ENCODE measurements at places on chromosomes 16 and 17.

- DNase-seq = no peak
These were observed 6.2 kb downstream of the SLC12A3 start for GRCh38 chr16:56871172-56871593.

DNA sequence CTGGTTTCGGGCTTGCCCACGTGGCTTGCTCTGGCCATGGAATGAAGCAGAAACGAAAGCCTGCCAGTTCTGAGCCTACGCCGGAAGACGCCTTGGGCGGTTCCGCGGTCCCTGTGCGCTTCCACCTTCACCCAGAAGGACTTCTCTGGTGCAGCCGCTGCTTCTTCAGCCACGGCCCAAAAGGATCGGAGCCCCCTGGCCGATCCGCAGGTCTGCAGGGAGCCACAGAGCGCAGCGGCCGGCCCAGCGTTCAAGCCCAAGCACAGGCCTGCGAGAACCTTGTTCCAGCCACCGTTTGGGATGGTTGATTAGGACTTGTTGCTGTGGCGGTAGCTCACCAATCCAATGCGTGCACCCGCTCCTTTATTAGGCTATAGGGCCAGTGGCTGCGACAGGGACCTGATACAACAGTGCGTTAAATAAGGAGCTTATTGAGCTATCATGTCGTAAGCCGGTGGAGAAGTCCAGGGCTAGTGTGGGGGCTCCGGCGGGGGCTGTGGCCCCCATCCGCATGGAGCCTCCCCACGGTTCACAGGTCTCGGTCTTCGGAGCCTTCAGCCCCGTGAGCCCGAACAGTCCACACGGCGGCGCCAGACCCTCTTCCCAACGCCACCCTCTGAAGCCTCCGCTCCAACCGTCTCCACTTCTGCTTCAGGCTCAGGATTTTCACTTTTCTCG, 10.2 kb upstream of the MPP2 start:
- DNase-seq = no peak

DNA sequence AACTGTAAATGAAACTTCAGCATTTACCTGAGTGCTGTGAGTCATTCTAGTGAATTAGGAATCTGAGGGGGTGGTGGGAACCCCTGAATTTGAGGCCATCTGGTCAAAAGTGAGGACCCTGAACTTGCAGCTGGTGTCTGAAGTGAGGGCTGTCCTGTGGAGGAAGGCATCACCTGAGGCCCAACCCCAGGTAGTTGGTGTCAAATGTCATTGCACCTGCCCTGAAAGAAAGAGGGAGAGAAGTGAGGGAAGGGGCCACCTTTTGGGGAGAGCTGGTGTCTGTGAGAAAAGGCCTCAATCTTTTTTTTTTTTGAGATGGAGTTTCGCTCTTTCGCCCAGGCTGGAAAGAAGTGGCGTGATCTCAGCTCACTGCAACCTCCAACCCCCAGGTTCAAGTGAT, 12.5 kb upstream of the PRPSAP1 start:
- DNase-seq = no peak

- DNase-seq = no peak
These were observed 226.3 kb downstream of the CBLN1 start for GRCh38 chr16:49055291-49055690.

GRCh38 chr17:72407336-72407909, 286.6 kb downstream of the SOX9 start:
- no peak for DNase-seq

DNA sequence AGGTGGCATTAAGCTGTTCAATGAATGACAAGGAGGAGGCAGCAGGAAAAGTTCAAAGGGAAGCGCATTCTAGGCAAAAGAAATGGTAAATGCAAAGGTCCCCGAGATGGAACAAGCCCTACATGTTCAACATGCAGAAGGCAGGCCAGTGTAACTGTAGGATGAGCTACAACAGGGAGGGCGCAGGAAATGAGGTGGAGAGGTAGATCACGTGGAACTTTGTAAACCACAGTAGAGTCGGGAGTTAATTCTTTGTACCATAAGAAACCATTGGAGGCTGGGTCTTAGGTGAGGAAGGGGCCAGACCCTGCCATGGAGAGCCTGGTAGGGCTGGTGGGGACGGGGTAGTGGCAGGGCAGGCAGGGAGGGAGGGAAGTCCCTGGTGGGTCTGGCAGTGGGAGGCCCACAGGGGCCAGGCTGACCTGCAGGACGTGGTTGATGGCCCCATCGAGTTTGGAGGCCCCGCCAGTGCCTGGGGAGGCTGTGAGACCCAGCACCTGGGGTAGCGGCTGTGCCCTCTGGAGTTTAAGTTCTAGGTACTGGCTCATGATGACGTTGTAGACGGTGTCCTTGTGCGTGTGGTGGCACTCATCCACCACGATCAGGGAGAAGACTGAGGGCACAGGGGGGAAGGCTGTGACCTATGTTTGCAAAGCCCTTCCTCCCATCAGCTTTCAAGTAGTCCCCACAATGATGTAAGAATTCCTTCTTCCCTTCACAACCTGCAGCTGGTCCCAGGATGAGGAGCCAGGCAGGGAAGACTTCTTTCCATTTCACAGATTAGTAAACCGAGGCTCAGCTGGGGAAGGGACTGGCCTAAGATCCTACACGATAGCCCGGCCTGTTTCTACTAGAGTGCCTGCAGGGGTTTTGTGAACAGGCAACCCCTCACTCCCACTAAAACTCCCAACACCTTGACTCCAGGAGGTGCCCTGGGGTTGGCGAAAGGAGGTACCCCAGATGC, 1.9 kb downstream of the DHX58 start:
- no peak for DNase-seq

- peak; percentile 70 for DNase-seq
These were observed 3.9 kb upstream of the KRT28 start for GRCh38 chr17:40803617-40804082.

GRCh38 chr16:21197112-21197511, 14.3 kb downstream of the ZP2 start:
- no peak for DNase-seq

GRCh38 chr17:59277031-59277430, 54.4 kb upstream of the YPEL2 start:
- DNase-seq = no peak

- DNase-seq = no peak
These were observed 214.9 kb upstream of the MON1B start for GRCh38 chr16:76976101-76976500.

- no peak for DNase-seq
These were observed 48.9 kb downstream of the IRX6 start for GRCh38 chr16:55372792-55373488.

GRCh38 chr16:47976636-47977210, 179.1 kb downstream of the ABCC12 start:
- DNase-seq = no peak

DNA sequence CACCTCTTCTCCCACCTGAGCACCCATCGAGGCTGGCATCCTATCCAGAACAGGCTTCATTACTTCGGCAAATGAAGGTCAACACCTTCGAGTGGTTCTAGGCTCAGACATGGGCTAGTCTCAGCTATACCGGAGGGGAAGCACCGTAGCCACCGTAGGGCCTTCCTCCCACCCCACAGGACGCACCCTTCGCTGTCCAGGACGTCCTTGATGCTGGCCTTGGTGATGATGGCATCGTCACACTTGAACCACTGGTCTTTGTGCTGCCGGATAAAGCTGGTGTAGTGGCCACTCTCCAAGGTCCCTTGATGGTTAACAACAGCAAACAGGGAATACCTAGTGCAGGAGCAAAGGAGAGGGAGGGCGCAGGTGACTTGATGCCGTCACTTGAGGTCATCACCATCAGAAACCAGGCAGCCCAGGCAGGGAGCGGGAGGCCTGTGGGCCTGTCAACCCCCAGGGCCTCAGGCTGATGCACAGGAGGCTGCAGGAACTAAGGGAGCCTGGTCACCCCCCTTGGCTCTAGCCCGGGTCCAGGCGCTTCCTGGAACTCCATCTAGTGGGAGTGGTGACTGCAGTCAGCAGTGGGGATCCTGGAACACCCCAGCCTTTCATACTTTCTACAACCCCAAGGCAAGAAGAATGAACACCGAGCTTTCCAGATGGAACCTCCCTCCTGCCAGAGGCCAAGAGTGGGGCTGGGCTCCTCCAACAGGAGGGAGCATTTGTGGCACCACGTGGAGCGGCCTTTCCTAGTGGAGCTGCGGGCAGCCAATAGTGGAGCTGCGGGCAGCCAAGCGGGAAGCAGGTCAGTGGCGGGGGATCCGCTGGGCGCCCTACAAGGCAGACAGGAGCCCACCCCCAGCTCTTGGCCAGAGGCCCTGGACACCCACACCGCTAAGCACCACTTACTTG, 38.5 kb downstream of the USP22 start:
- DNase-seq = no peak

- no peak for DNase-seq
These were observed at the start of gene MT1A for GRCh38 chr16:56637814-56638750. TSS of gene MT1A (plus strand) at chr16:56638666. CDS start at chr16:56638739, 73 bp downstream.

DNA sequence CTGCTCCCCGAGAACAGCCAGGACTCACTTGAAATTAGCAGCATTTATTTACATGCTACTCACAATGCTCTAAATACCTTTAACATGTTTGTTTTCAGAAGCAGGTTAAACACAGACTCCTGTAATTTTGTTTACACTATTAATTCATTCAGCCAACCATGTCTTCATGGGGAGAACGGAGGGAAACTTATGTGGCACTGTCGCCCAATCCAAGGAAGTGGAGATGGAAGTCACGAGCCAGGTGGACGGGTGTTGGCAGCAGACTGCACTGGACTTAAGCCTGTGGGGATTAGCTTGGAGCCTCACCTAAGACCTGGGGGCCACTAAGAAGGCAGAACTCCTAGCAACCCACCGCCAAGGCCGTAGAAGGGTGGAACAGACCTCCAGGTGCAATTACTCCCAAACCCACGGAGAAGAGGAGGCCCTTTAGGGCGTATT, 8.8 kb upstream of the GFAP start:
- no peak for DNase-seq

DNA sequence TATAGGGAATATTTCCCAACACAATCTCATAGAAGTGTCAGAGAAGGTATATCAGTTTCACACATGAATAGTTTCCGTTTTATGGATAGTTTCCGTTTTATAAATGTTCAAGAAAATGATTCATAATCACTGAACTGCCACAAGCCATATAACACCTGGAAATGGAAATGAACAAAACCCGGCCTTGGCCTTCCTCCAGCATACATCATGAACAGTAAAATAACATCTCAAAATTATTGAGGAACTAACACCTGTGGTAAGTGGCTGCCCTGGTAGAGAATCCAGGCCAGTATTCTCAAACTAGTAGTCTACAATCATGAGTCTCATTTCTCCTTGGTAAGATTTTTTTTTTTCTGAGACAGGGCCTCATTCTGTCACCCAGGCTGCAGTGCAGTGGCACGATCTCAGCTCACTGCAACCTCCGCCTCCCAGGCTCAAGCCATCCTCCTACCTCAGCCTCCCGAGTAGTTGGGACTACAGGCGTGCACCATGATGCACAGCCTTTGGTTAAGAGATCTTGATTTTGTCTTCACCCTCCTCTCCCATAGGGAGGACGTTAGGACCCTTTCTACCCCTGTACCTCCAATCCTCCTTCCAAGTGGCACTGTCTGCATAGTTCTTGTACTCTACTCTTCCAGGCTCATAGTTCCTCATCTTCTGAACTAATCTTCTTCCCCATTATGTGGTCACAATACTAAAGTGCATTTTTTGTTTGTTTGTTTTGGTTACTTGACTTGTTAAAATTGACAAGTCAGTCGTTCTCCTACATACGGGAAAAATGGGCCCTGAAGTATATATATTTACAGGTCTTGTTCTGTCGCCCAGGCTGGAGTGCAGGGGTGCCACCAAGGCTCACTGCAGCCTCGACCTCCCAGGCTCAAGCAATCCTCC, 15.0 kb upstream of the RGS9 start:
- DNase-seq = peak; percentile 46

DNA sequence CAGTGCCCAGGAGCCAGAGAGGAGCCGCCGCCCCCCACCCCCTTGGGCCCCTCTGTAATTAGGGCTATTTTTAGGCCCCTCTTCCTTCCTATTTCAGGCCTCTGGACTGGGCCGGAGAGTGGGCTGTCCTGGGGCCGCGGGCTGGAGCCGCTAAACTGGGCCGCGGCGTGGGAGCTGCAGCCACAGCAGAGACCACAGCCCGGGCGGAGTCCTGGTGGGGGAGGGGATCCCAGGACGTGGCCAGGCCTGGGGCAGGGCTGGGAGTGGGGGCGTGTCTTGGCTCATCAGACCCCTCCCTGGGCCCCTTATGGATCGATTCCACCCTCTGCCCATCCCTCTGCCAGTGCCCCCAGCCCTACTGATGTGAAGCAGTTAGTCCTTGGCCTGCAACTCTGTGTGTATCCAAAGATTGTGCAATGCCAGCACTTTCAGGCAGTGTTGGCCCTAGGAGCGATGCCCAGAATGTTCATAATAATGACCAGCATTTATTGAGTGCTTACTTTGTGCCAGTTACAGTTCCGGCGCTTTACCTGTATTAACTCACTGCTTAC, 15.0 kb upstream of the TAC4 start:
- no peak for DNase-seq

DNA sequence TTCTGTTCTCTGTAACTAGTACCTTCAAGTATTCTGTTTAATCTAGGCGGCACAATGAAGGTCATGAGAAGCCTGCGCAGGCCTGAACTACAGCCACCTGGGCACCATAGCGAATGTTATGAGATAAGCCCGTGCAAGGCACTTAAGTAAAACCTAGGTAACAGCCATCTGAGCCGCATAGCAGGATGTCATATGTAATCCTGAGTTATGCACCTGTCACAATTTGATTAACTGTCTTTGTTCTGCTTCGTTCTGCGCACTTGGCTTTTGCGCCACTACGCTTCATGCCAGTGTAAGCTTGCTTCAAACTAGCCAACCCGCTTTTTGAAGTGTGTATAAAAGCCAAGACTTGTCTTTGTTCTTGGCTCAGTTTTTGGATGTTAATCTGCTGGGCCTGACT, 449.8 kb downstream of the KCNJ18 start:
- DNase-seq = no peak

DNA sequence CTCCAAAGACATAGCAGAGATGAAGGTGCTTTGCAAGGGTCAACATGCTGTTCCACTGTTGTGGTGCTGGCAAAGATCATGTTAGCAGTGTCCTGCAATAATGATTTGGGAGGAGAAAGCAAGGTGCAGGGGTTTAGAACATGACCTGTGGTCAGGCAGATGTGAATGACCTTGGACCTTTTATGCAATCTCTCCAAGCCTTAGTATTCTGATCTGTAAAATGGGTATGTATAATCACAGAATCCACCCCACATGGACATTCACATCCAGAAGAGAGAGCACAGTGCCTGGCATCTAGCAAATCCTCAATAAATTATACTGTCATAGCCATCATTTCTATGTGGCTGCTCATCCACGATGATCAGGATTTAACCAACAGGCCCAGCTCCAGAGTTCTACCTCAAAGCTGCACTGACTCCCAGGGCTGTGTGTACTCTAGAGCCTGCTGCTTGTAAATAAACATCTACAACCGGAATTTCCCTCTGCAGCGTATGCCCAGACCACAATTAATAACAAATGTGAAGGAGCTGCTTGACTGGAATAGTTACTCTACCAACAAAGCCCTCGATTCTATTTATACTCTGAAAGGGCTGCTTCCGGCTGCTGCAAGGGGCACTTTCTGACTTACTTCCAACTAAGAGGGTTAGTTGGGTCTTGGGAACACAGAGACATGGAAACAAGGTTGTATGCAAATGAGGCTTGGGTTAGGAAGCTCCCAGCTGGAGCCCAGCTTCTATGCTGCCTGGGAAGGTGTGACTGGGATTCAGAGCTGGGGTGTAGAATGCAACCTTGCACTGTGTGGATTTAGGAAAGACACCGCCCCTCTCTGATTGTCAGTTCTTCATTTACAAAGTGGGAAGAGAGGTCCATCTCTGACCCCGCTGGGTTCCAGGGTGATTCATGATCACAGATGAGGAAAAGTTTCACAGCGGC, 265.2 kb downstream of the XYLT1 start:
- no peak for DNase-seq
